Activated naive CD4-positive, alpha-beta T cell treated with anti-CD3 and anti-CD28 coated beads, Interleukin-2, amount 50 U/mL, for 72 hours (primary cell): ENCODE measurements at places on chromosomes 3 and 15.

DNA sequence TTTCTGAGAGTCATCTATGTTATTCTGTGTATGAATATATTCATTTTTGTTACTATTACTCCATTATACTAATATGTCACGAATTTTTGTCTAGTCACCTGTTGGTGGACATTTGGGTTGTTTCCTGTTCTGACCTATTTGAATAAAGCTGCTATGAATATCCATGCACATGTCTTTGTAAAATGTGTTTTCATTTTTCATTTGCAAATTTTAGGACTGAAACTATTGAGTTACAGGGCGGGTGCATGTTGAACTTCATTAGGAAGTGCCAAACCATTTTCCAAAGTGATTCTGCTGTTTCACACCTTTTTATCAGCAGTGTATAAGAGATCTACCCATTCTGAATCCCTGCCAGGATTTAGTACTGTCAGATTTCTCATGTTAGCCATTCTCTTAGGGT lies 37.7 kb upstream of the IQCF6 start:
- DNase-seq = no peak

- DNase-seq = no peak
Measured at GRCh38 chr3:21729331-21729730, 21.7 kb downstream of the ZNF385D start.

DNA sequence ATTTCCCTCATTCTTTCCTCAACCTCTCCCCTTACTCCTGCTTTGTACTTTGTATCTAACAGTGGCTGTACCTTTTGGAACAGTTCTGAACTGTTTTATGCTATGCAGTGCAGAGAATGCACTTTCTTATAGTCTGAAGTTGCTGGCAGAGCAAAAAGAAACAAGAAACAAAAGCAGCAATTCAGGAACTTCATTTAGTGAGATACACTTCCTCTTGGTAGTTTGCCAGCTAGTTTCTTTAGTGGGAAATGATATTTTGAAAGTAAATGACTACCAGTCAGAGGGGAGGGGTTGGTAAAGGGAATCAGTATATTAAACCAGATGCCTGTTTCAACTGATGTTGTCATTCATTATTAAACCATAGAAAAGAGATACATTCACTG lies 55.0 kb upstream of the CHD2 start:
- DNase-seq = no peak

GRCh38 chr3:72446218-72447058 lies 401.8 kb downstream of the SHQ1 start:
- peak; percentile 65 for DNase-seq

DNA sequence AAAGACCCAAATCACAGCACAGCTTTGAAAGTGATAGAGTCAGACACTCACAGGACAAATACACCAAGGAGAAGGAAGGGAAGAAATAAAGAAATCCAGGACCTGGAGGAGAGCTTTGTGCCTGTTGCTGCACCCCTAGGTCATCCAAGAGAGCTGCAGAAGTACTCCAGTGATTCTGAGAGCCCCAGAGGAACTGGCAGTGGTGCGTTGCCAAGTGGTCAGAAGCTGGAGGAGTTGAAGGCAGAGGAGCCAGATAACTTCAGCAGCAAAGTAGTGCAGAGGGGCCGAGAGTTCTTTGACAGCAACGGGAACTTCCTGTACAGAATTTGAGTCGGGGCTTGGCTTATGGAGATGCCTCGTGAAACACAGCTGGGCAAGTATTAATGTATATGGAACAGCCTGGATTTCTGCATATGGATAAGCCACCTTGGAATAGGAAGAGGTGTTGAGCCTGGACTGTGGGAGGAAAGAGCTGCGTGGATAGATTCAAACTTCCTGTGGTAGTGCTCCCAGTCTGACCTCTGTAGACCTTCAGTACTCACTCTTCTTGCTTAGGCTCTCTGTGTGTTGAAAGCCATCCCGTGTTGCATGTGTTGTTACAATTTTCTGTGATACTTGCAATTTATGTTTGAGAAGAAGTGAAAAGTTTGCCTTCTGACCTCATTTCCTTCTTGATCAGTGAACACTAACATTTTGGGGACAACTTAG lies 6.1 kb downstream of the NGRN start:
- no peak for DNase-seq

DNA sequence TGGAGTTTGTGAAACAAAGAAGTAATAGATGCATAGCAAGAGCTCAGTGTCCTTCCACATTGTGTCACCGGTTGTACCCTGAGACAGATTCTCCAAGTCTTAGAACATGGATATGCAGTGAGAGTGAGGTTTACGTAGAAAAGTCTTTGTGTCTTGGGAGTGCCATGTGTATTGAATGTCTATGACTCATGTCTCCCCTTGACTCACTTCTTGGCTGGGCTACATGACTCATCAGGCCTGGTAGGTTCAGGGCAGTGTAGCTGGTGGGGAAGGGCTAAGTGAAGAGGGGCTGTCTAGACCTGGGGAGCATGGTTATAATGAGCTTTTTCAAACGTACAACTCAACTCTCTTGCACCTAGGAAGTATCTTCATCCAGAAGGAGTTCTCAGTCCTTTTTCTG lies 167.4 kb downstream of the GAP43 start:
- no peak for DNase-seq

DNA sequence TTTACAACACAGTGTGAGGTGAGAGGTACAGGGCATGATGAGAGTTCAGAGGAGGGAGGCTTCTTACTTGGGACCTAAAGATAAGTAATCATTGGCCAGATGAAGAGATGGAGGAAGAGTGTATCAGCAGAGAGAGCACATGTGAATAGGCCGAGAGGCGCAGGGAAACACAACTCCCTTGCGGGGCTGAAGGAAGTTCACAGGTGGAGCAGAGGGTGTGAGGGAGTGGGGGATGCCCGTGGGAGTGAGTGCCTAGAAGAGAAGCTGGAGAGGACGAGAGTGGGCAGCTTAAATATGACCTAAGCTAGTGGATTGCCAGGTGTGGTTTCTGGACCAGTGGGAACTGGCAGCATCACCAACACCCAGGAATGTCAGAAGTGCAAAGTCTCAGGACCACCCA lies 98.2 kb upstream of the TBC1D5 start:
- DNase-seq = no peak

DNA sequence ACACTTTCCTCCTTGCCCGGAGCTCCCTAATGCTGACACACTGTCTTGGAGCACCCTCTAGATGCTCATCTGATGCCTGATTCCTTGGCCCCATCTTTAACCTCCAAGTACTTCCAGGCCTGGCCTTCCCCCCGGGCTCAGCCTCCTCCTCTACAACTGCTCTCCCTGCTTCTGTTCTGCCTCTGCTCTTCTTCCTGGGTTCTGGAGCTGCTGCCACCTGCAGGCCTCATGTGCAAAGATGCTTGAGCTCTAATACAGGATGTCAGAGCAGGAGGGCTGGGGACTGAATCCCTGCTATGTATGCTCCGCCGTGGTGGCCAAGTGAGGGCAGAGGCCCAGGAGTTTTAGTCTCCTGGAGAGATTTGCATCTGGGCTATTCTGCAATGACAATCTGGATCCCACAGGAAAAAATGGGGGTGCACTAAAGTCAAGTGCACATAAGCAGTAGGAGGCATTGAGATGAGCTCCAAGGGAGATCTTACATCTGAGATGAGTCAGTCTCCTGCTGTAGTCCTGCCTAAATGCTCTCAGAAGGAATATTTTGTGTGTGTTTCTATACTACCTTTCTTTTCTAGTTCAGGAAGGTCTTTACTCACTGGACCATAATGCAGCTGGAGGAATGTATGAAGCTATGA lies 296.3 kb downstream of the UACA start:
- no peak for DNase-seq

GRCh38 chr15:40332113-40332781 lies 8.5 kb downstream of the CCDC9B start:
- DNase-seq = no peak

DNA sequence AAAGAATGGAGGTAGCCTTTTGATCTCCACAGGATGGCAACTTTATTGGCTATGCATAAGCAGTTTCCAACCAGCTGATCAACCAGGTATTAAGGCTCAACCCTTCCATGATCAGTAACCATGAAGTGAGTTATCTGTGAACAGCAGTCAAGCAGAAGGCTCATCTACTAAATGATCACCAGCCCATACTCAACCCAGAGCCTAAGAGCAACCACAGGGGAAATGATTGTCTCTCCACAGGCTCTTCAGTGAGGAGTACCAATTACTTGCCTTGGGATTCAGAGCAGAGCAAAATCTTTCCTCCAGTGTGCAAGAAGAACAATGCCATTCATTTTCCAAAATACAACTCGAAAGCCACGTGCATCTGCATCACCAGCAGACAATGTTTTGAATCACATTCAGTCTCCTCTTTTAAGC lies 754.8 kb downstream of the ROBO1 start:
- no peak for DNase-seq

DNA sequence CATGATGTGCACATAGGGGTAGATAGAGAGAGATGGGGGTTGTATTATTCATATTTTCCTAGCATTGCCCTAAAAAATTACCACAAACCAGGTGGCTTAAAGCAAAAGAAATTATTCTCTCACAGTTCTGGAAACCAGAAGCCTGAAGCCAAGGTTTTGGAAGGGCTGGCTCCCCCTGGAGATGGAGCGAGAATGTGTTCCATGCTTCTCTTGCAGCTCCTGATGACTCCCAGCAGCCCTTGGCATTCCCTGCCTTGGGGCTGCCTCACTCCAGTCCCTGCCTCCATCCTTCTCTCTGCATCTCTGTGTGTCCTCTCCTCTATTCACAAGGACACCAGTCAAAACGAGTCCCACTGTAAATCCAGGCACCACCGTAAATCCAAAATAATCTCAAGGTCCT lies 91.5 kb upstream of the FAM174B start:
- DNase-seq = no peak

GRCh38 chr3:15460891-15461531 lies 33.6 kb downstream of the EAF1 start:
- no peak for DNase-seq

GRCh38 chr3:41190509-41191284 lies 8.6 kb upstream of the CTNNB1 start:
- no peak for DNase-seq

DNA sequence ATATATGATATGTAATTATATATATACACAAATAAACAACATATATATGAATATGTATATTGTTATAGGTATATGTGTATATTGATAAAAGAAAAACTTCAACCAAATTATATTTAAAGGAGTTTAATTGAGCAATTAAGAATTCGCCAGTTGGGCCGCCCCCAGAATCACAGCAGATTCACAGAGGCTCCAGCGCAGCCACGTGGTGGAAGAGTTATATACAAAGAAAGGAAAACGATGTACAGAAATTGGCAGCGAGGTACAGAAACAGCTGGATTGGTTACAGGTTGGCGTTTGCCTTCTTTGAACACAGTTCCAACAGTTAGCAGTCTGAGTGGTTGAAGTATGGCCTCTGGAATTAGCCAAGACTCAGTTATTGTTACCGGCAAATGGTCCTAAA lies 137.3 kb upstream of the SLC24A5 start:
- no peak for DNase-seq

DNA sequence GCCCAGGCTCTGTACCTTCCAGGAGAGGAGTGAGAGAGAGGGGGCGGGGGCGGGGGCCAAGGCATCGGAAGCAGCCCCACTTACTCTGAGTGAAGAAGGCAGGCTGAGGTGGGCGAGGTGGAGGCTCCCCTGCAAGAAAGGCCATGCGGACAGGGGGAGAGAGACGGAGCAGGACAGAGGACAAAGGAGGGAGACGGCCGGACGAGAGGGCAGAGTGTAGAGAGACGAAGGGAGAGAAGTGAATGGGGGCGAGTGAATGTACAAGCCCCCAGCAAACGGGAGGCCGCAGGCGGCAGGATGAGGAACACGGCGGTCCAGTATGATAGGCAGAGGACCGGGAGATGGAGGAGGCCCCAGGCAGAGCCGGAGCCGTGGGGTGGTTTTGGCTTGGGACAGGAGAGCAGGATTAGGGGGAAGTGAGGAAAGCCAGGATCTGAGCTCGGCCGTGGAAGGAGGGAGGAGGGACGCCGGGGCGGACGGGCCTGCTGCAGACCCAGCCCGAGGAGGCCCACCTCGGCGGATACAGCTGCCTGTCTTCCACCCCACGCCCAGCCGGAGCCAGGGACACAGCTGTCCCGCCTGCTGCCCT lies 38.8 kb downstream of the TNK2 start:
- no peak for DNase-seq

DNA sequence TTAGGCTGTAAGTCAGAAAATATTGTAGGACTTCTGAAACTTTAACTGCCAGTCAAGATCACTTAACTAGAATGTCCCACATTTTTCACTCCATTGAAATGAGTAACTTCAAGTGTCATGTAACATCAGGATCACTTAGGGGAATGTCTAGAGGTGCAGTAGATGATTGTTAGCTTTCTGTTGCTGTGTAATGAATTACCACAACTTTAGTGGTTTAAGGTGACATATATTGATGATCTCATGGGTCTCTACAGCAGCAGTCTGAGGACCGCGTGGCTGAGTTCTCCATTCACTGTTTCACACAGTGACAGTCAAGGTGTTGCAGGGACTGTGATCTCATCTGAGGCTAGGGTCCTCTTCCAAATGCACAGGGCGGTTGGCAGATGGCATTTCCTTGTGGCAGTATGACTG lies 82.7 kb downstream of the SLC25A26 start:
- DNase-seq = peak; percentile 25

DNA sequence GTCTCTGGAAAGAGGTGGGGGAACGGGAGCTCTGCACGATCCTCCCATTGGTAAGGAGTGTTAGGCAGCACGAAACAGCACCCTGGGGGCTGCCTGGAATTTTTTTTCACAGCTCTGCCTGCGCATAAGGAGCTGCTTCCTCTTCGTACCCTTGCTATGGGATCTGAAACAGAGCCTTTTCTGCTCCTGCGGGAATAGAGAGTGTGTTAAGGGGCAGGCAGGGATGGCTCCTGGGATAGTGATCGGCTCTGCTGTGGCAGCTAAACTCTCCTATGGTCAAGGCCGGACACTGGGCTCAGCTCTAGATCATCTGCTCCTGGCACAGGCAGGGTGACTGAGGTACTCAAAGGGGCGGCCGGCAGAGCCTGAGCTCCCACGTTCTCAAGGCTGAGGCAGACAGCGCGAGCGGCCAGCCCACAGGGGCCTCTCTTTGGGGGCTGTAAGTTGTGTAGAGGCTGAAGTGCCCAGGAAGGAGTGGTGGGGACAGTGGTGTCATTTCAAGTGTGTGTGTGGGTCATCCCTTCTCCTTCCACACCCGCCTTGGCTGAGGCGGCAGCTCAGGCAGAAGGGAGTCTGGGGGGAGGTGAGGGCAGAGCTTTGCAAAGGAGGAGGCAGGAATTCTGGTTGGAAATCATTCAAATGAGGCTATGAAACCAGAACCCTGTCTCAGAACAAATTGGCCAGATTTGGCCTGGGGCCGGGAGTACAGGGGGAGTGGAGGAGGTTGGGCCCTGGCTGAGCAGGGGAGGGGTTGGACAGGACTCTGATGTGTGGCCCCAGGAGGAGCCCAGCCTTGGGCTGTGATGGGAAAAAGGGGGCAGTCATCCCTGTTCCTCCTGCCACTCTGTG lies 31.0 kb downstream of the EPHB3 start:
- DNase-seq = no peak
